ENCODE measurements at places on chromosomes 3 and 15. TPM values are rescaled to one million over a fixed set of nuclear protein-coding genes. Genes with fewer than 3 reads are reported as not detected.

DNA sequence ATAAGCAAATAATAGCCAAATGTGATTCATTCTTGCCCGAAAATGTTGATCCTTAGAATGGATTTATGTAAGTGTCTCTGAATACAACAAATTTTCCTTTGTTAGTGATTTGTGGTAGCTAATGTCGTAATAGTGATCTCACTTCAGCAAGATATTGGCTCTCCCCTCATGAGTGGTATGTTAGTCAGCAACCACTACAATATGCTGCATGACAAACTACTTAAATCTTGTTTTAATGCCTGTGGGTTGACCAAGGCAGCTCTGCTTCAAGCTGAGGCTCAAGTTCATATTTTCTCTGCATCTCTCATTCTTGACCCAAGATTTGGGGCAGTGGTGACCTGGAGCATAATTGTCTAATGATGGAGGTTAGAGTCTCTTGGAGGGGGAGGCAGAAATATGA lies 49.8 kb upstream of the GALNT15 start:
- no peaks in the 10 kb centered on the region for H3K36me3 ChIP-seq
- no peak overlapping the region for H3K27ac ChIP-seq
- H3K4me3 ChIP-seq, result no peak overlapping the region
- no peaks in the 10 kb centered on the region for H3K27me3 ChIP-seq
- DNase-seq, result no peak

- H3K4me3 ChIP-seq, result no peak overlapping the region
- no peaks in the 10 kb centered on the region for H3K27me3 ChIP-seq
- no peak overlapping the region for H3K27ac ChIP-seq
- no peaks in the 10 kb centered on the region for H3K4me1 ChIP-seq
Measured at GRCh38 chr3:128555098-128555825, 62.3 kb upstream of the GATA2 start.

GRCh38 chr3:158313338-158313927 lies 203.5 kb downstream of the RSRC1 start:
- no peak overlapping the region for H3K27ac ChIP-seq

GRCh38 chr3:169668957-169669741 lies 5.6 kb upstream of the MECOM start:
- H3K36me3 ChIP-seq, result no peaks in the 10 kb centered on the region
- H3K27me3 ChIP-seq, result peaks cover 97% of the 10 kb centered on the region
- peaks cover 16% of the 10 kb centered on the region for H3K4me1 ChIP-seq
- DNase-seq, result peak; percentile 69

GRCh38 chr3:188106454-188106853 lies 47.5 kb upstream of the LPP start:
- H3K27ac ChIP-seq, result no peak overlapping the region
- H3K27me3 ChIP-seq, result no peaks in the 10 kb centered on the region
- H3K4me1 ChIP-seq, result no peaks in the 10 kb centered on the region
- no peaks in the 10 kb centered on the region for H3K36me3 ChIP-seq

- no peak overlapping the region for H3K27ac ChIP-seq
- H3K4me3 ChIP-seq, result no peak overlapping the region
- H3K4me1 ChIP-seq, result no peaks in the 10 kb centered on the region
- DNase-seq, result no peak
Measured at GRCh38 chr3:183812761-183813445, 12.5 kb downstream of the MAP6D1 start.

DNA sequence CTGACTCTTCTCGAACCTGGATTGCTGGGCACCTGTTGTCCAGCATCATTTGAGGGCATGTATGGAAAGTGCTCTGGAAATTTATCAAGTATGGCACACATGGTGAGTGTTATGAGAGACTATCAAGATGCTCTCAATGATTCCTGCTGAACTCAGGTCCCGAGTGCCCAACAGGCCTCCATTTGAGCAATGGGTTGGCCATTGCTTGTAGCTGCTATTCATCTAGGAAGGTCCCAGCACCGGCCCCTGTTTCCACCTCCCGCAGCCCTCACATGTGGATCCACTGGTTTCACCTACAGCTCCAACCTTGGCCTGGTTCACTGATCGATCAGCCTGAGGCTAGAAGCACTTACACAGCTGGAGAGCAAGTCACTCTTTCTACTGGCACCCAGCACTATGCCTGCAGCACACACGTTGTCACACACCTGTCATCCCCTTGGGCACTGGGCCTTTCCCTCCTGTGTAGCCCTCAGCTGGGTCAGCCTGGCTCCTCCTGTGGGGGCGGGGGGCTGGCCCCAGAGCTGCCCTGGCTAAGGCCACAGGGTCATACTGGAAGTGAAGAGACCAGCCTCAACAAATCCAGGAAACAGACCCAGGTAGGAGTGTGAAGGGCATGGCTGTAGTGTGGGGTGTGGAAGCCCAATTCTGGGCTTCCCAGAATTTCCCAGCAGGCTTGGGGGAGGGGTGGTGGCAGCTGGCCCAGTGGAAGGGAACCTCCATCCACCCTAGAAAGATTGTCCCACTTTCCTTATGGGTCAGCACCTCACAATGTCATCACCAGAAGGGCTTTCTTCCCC lies 41.7 kb upstream of the SMAD3 start:
- no peak overlapping the region for H3K4me3 ChIP-seq
- H3K27me3 ChIP-seq, result no peaks in the 10 kb centered on the region
- H3K27ac ChIP-seq, result peak overlapping the region; percentile 61

GRCh38 chr3:7876741-7877297 lies 624.8 kb upstream of the LMCD1 start:
- peak; percentile 84 for DNase-seq
- no peak overlapping the region for H3K4me3 ChIP-seq
- peaks cover 12% of the 10 kb centered on the region for H3K4me1 ChIP-seq

- no peaks in the 10 kb centered on the region for H3K27me3 ChIP-seq
- peaks cover 6% of the 10 kb centered on the region for H3K4me1 ChIP-seq
- H3K36me3 ChIP-seq, result peaks cover 2% of the 10 kb centered on the region
- H3K4me3 ChIP-seq, result peak overlapping the region; percentile 87
- H3K27ac ChIP-seq, result peak overlapping the region; percentile 84
Measured at GRCh38 chr3:196431181-196432136, 768 bp downstream of the UBXN7 start.

DNA sequence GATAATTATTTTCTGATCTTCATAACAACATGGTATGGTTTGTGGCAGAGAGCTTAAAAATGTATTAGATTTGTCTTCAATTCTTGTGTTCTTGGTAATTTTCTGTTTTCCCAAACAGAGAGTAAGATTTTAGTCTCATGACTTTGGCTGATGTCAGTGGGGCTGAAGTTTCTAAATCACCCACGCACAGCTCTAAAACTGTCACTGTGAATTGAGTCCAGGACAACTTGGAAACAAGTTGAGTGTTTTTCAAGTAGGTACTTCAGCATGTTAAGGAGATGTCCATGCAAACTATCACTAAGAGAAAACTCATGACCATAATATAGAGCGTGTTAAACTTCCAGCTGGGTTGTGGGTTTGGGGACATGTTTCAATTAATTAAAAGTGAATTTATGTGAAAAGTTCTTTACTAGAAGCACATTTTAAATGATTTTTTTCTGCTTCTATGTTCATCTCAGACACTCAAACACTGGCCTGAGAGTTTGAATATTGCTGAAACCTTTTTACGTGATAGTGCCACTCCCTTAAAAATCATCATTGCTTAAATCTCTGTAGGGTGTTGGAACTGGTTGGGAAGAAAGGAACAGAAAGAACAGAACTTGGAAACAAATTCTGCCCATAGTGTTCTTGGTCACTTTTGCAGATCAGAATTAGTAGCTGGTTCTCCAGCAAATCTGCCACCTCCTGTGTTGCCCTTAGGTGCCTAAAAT lies 89.8 kb downstream of the KLHL25 start:
- DNase-seq, result no peak
- no peak overlapping the region for H3K27ac ChIP-seq
- peaks cover 12% of the 10 kb centered on the region for H3K4me1 ChIP-seq
- no peak overlapping the region for H3K4me3 ChIP-seq
- H3K27me3 ChIP-seq, result no peaks in the 10 kb centered on the region
- no peaks in the 10 kb centered on the region for H3K36me3 ChIP-seq

- H3K27me3 ChIP-seq, result no peaks in the 10 kb centered on the region
- H3K27ac ChIP-seq, result no peak overlapping the region
- peak; percentile 81 for DNase-seq
Measured at GRCh38 chr15:66775127-66776105, 73.4 kb downstream of the SMAD6 start.

- no peak for DNase-seq
- H3K36me3 ChIP-seq, result no peaks in the 10 kb centered on the region
- no peak overlapping the region for H3K27ac ChIP-seq
Measured at GRCh38 chr3:170692720-170693119, 106.8 kb upstream of the SLC7A14 start.

- H3K27me3 ChIP-seq, result no peaks in the 10 kb centered on the region
- H3K4me3 ChIP-seq, result no peak overlapping the region
- H3K4me1 ChIP-seq, result peaks cover 14% of the 10 kb centered on the region
- no peaks in the 10 kb centered on the region for H3K36me3 ChIP-seq
- DNase-seq, result no peak
Measured at GRCh38 chr3:149816986-149817385, 4.0 kb downstream of the RNF13 start.

DNA sequence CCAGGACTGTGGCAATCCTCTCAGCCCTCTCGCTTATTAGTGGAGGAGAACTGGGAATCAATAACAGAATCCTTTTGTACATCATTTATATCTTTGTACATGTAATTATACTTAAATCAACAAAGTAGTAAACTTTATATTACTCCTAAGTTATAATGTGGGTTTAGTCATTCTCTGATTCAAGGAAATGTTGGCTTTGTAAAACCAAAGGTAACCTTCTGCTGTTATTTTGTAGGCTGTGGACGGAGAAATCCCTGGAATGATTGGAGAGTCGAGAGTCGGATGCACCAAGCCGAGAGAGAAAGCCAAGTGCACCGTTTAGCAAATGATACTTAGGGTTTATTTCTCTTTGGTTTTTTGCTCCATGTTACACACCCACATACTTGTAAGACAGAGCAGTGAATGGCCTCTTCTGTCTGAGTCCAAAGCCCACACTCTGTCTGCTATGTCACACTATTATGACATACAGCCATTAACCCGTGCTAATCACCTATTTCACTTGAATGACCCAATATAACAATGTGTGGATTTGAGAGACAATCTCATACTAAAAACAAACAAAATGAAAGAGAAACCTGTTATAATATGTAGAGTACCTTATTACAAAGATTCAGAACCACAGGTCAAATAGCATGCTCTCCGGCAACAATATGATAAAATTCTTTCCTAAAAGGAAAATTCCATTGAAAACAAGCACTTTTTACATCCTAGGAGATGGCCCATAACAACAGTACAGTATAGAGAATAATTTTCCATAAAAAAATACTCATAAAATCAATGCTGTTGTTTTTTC lies 72.2 kb downstream of the MECOM start:
- no peak for DNase-seq
- no peak overlapping the region for H3K27ac ChIP-seq
- no peak overlapping the region for H3K4me3 ChIP-seq
- H3K27me3 ChIP-seq, result peaks cover 25% of the 10 kb centered on the region
- no peaks in the 10 kb centered on the region for H3K36me3 ChIP-seq

- no peak overlapping the region for H3K4me3 ChIP-seq
- H3K27me3 ChIP-seq, result no peaks in the 10 kb centered on the region
- H3K4me1 ChIP-seq, result peaks cover 34% of the 10 kb centered on the region
- no peaks in the 10 kb centered on the region for H3K36me3 ChIP-seq
- DNase-seq, result peak; percentile 42
- H3K27ac ChIP-seq, result no peak overlapping the region
Measured at GRCh38 chr3:182565916-182566796, 227.1 kb upstream of the ATP11B start.

GRCh38 chr3:130276203-130276803 lies 69.2 kb upstream of the COL6A5 start:
- no peaks in the 10 kb centered on the region for H3K4me1 ChIP-seq
- DNase-seq, result peak; percentile 72
- H3K27me3 ChIP-seq, result peaks cover 3% of the 10 kb centered on the region
- H3K4me3 ChIP-seq, result no peak overlapping the region
- no peak overlapping the region for H3K27ac ChIP-seq

DNA sequence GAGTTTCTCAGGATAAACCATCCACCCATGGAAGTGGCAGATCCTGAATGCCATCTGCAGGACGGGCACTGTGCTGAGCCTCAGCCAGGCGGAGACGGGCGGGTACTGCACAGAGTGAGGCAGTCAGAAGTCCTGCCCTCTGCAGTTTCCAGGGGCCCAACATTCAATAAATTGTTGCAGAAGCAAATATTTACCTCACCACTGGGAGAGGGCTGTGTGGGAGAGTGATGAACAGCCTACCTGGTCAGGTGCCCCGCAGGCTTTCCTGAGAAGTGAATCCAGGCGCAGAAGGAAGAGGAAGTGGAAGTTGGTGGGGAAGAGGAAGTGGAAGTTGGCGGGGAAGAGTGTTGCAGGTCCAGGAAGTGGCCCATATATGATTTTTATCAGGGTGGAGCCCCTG lies 100.8 kb downstream of the SLCO3A1 start:
- no peaks in the 10 kb centered on the region for H3K4me1 ChIP-seq
- H3K36me3 ChIP-seq, result no peaks in the 10 kb centered on the region
- H3K4me3 ChIP-seq, result no peak overlapping the region
- no peak for DNase-seq
- no peaks in the 10 kb centered on the region for H3K27me3 ChIP-seq
- H3K27ac ChIP-seq, result no peak overlapping the region

- no peak overlapping the region for H3K27ac ChIP-seq
- no peak for DNase-seq
- H3K4me3 ChIP-seq, result no peak overlapping the region
- no peaks in the 10 kb centered on the region for H3K27me3 ChIP-seq
- H3K36me3 ChIP-seq, result no peaks in the 10 kb centered on the region
Measured at GRCh38 chr3:3589715-3590130, 209.5 kb upstream of the LRRN1 start.

DNA sequence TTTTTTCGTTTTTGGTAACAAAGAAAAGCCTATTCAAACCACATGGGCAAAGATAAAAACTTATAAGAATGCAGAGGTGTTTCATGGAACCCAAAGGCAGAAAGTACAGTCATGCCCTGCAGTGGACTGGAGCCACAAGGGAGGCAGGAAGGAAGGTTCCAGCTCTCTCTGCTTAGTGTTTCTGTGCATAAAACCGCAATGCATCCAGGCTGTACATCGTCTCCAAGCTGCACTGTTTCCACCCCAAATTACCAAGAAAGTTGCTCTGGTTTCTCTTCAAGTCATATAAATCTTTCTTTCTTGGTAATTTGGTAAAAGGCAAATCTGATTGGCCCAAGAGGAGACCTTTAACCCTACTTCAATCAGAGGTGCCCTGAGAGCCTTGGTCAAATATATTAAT lies 15.8 kb downstream of the TRAT1 start:
- H3K4me1 ChIP-seq, result no peaks in the 10 kb centered on the region
- no peak overlapping the region for H3K4me3 ChIP-seq
- H3K27me3 ChIP-seq, result no peaks in the 10 kb centered on the region

GRCh38 chr3:192212979-192213378 lies 514.4 kb downstream of the FGF12 start:
- DNase-seq, result no peak
- H3K36me3 ChIP-seq, result no peaks in the 10 kb centered on the region
- no peaks in the 10 kb centered on the region for H3K27me3 ChIP-seq
- peaks cover 13% of the 10 kb centered on the region for H3K4me1 ChIP-seq
- H3K4me3 ChIP-seq, result no peak overlapping the region

GRCh38 chr3:105222568-105223093 lies 144.1 kb upstream of the ALCAM start:
- H3K4me1 ChIP-seq, result peaks cover 7% of the 10 kb centered on the region
- no peak for DNase-seq
- no peak overlapping the region for H3K27ac ChIP-seq
- no peak overlapping the region for H3K4me3 ChIP-seq
- H3K27me3 ChIP-seq, result no peaks in the 10 kb centered on the region

GRCh38 chr3:71062037-71062932 lies 521.2 kb downstream of the FOXP1 start:
- DNase-seq, result no peak
- H3K27me3 ChIP-seq, result no peaks in the 10 kb centered on the region
- H3K4me1 ChIP-seq, result peaks cover 59% of the 10 kb centered on the region

Gene SAXO2
- 1.9 TPM for total RNA-seq

Gene TSC22D2
- 28.8 TPM for total RNA-seq

Gene CHST13
- not detected for total RNA-seq

Gene OXTR
- 5.6 TPM for total RNA-seq

Gene NEO1
- total RNA-seq, result 63.7 TPM

Gene POPDC2
- total RNA-seq, result 0.72 TPM

All from A673 (cell line).